ENCODE measurements at places on chromosomes 1 and 21. TPM values are rescaled to one million over a fixed set of nuclear protein-coding genes. Genes with fewer than 3 reads are reported as not detected.

Gene KRTAP20-4
- total RNA-seq, result not detected

Gene INTS3
- 64.9 TPM for total RNA-seq

Gene SELE
- total RNA-seq, result not detected

Gene KCNA10
- not detected for total RNA-seq

Gene NR5A2
- total RNA-seq, result 0.16 TPM

Gene BLACAT1
- 0.14 TPM for total RNA-seq

Gene REN
- total RNA-seq, result not detected

Measured in activated naive CD4-positive, alpha-beta T cell treated with anti-CD3 and anti-CD28 coated beads, Interleukin-2, amount 50 U/mL, for 72 hours (primary cell).